CD4-positive, alpha-beta T cell (primary cell): ENCODE measurements at places on chromosomes 7 and 10.

GRCh38 chr10:78944723-78945312 is 123.9 kb upstream of the ZMIZ1 start:
- no peak overlapping the region for H3K4me3 ChIP-seq
- H3K27me3 ChIP-seq, result no peaks in the 10 kb centered on the region
- no peak overlapping the region for H3K27ac ChIP-seq
- DNase-seq, result no peak

DNA sequence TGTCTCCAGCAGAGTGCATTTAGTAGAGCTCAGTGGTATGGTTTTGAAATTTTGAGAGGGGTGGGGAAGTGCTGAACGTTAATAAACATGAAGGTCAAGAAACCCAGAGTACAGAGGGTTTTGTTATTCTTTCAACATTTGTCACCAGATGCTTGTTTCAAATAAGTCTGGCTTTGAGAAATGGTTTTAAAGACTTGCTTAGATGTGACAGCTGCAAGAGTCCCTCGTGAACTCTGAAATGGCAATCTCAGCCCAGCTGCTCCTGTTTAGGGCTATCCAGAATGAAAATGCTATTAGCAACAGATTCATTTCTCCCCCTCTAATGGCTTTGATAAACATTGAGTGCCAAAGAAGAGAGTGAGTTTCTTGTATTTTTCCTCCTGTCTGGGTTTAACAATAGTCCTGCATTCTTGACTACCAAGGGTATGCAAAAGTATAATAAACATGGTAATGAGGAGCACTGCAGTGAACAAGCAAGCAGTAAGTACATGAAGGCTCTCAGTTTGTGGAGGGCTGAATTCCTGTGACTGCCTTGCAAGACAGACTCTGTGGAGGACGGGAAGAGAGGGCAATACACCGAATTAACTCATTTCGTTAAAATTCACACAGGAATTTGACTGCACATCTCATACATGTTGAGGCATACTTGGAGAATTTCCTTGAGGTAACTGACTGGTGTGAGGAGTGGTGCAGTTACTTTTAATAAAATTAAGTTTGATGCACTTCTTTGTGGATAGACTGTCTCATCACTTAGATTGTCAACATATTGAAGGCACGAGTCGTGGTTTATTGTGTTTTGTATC is 490.9 kb downstream of the REEP3 start:
- no peaks in the 10 kb centered on the region for H3K4me1 ChIP-seq
- no peak for DNase-seq
- no peaks in the 10 kb centered on the region for H3K27me3 ChIP-seq
- no peaks in the 10 kb centered on the region for H3K36me3 ChIP-seq

DNA sequence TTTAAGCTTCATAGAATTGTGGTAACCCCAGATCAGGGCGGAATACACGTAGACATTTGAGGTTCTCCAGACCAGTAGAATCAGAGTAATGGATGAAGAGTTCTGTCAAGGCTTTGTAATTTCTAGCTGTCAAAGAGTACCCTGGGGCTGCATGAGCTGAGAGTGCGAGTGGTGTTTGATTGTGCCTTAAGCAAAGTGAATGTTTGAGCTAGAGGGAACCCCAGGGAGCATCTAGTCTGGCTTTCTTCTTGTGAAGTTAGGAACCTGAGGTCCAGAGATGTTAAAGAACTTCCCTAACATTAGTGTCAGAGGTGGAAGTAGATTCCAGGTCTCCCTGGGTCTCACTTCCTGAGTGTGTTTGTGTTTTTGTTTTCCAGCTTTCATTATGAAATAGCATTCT is 212.3 kb upstream of the FZD1 start:
- H3K36me3 ChIP-seq, result no peaks in the 10 kb centered on the region
- H3K27ac ChIP-seq, result no peak overlapping the region
- H3K4me1 ChIP-seq, result no peaks in the 10 kb centered on the region
- no peaks in the 10 kb centered on the region for H3K27me3 ChIP-seq
- H3K4me3 ChIP-seq, result no peak overlapping the region
- DNase-seq, result no peak

DNA sequence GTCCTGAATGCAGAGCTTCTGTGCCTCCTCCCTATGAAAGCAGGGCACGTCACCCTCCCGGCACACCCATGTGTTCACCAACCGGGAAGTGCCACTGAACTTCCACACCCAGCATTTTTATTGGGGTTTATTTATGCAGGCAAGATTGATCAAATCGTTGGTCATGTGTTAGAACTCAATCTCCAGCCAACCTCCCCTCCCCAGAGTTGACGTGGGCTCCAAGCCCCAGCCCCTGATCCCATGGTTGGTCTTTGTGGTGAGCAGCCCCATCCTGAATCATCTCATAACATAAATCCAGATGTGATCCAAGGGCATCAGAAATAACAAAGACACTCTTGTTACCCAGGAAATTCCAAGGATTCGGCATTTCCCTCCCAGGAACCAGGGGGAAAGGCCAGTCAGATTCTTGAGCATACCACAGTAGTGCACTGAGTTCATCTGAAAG is 151.2 kb downstream of the TPST1 start:
- no peaks in the 10 kb centered on the region for H3K27me3 ChIP-seq
- H3K27ac ChIP-seq, result no peak overlapping the region
- H3K36me3 ChIP-seq, result no peaks in the 10 kb centered on the region
- no peak overlapping the region for H3K4me3 ChIP-seq
- no peaks in the 10 kb centered on the region for H3K4me1 ChIP-seq

- no peaks in the 10 kb centered on the region for H3K4me1 ChIP-seq
- no peak for DNase-seq
- no peaks in the 10 kb centered on the region for H3K27me3 ChIP-seq
- H3K4me3 ChIP-seq, result no peak overlapping the region
- no peaks in the 10 kb centered on the region for H3K36me3 ChIP-seq
Measured at GRCh38 chr7:120717166-120717565, 140.8 kb downstream of the TSPAN12 start.

DNA sequence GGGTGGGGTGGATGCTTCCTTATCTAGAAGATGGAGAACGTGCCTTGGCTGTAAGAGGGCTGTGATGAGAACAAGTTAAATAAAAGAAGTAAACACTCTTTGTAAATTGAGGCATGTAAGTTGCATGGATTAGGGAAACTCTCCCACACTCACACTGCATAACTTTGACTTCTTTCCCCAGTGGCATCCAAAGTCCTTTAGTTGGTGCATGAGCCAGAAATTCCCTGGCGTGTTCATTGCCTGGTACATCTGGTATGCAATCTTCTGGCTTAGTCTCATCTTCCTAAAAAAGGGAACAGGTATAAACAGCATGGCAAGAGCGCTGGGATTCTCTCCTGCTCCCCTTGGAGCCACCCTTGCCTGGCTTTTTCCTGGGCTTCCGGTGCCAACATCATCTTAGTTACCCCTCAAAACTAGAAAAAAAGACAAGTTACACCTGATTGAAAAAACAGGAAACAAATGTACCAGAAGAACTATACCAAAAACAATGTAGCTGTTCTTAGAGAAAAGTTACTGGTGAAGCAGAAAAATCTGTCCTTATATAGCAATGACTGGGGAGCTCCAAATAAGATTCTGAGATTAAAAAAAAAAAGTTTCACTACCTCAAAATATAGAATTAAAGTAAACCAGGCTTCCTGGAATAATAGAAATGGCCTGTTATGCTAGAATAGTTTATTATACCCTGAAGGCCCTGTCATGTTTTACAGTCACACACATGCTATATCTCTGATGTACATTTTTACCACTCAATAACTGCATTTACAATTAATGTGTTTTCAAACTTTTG is 9.9 kb downstream of the RP9 start:
- no peak for DNase-seq
- peaks cover 68% of the 10 kb centered on the region for H3K36me3 ChIP-seq
- no peak overlapping the region for H3K4me3 ChIP-seq
- no peak overlapping the region for H3K27ac ChIP-seq
- H3K27me3 ChIP-seq, result no peaks in the 10 kb centered on the region

- no peak overlapping the region for H3K4me3 ChIP-seq
- DNase-seq, result no peak
- H3K36me3 ChIP-seq, result no peaks in the 10 kb centered on the region
- H3K27me3 ChIP-seq, result no peaks in the 10 kb centered on the region
- no peak overlapping the region for H3K27ac ChIP-seq
Measured at GRCh38 chr10:37489658-37490003, 364.2 kb downstream of the ANKRD30A start.

GRCh38 chr10:121975295-121976086 is 474 bp upstream of the NSMCE4A start:
- no peak for DNase-seq
- no peaks in the 10 kb centered on the region for H3K27me3 ChIP-seq
- H3K4me1 ChIP-seq, result peaks cover 21% of the 10 kb centered on the region
- H3K4me3 ChIP-seq, result peak overlapping the region; percentile 63

DNA sequence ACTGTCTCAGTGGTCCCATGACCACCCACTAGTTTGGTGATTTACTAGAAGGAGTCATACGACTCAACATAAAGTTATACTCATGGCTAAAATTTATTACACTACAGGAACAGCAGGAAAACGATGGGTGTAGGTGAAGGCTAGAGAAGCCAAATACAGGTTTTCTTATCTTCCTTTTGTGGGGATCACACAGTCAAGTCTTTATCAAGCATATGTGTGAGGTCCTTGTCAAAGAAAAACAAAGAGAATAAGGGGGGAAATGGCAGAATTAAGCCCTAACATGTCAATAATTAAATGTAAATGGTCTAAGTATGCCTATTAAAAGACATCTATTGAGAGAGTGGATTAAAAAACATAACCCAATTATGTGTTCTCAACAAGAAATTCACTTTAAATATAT is 47.8 kb upstream of the UBN2 start:
- H3K36me3 ChIP-seq, result no peaks in the 10 kb centered on the region
- DNase-seq, result no peak
- no peaks in the 10 kb centered on the region for H3K4me1 ChIP-seq

DNA sequence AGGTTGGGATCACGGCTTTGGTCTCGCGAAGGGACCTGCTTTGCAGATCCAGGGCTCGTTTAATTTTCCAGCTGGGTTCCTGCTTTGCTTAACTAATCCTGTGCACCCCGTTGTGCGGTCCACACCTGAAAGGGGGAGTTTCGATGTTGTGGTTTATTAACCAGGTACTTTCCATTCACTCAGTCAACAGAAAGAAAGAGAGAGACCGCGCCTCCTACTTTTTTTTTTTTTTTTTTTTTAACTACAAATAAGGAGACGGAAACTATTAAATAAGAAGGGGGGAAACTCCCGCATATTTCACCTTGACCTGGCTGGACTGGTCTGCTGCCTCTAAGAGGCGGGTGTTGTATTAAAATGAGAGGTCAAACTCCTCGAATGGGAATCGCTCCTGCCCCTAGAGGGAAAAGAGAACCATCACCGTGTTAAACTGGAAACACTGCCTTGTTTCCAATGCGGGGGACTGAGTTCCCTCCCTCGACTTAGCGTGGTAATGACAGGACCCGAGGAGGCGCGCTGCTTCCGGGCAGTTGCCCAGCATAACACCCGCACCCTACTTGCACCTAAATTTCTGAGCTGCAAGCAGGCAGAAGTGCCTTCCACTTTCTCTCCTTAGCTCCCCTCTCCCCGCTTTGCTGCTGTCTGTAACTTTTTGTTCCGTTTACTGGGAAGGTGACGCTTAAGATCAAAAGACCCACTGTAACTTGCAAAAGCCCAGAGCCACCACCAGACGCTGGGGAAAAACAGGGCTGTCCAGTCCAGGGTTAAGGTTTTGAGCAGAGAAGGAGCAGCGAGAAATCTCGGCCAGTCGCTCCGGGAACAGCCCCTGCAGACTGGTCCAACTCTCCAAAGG is 1.1 kb upstream of the ITGB8 start:
- no peak overlapping the region for H3K27ac ChIP-seq
- H3K4me3 ChIP-seq, result peak overlapping the region; percentile 46
- DNase-seq, result no peak
- no peaks in the 10 kb centered on the region for H3K36me3 ChIP-seq

- H3K27me3 ChIP-seq, result no peaks in the 10 kb centered on the region
- no peak for DNase-seq
- H3K27ac ChIP-seq, result no peak overlapping the region
- H3K4me1 ChIP-seq, result no peaks in the 10 kb centered on the region
- no peak overlapping the region for H3K4me3 ChIP-seq
- no peaks in the 10 kb centered on the region for H3K36me3 ChIP-seq
Measured at GRCh38 chr7:7438851-7439250, 96.8 kb downstream of the COL28A1 start.

- DNase-seq, result peak; percentile 34
- H3K36me3 ChIP-seq, result no peaks in the 10 kb centered on the region
- no peaks in the 10 kb centered on the region for H3K27me3 ChIP-seq
- H3K4me3 ChIP-seq, result no peak overlapping the region
- no peaks in the 10 kb centered on the region for H3K4me1 ChIP-seq
- H3K27ac ChIP-seq, result no peak overlapping the region
Measured at GRCh38 chr7:41869997-41870396, 167.1 kb upstream of the INHBA start.

DNA sequence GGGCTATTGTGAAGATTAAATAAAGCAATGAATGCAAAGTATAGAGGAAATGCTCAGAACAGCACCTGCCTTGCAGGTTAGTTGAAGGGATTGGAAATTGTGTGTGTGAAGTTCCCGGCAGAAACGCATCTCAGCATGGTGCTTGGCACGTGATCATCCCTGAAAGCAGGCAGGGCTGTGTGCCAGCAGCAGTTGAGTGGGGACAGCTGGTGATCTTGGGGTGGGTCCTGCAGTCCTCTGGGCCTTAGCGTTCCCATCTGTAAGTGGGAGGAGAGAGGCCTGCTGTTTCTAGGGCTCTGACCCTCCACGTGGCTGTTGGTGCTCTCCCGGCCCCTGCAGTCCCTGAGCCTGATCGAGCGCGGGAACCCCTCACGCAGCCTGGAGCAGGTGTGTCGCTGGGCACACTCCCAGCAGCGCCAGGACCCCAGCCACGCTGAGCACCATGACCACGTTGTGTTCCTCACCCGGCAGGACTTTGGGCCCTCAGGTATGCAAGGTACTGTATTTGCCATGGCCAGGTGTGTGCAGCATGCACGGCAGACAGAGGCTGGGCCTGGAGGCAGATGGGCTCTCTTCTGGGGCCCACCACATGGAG is 55.3 kb downstream of the TBATA start:
- no peaks in the 10 kb centered on the region for H3K36me3 ChIP-seq
- no peaks in the 10 kb centered on the region for H3K4me1 ChIP-seq

GRCh38 chr10:129331839-129332220 is 135.2 kb upstream of the MGMT start:
- H3K4me1 ChIP-seq, result no peaks in the 10 kb centered on the region
- H3K4me3 ChIP-seq, result no peak overlapping the region
- H3K36me3 ChIP-seq, result no peaks in the 10 kb centered on the region
- H3K27ac ChIP-seq, result no peak overlapping the region
- no peak for DNase-seq

- H3K4me1 ChIP-seq, result no peaks in the 10 kb centered on the region
- no peak for DNase-seq
- no peak overlapping the region for H3K4me3 ChIP-seq
- no peaks in the 10 kb centered on the region for H3K36me3 ChIP-seq
- H3K27ac ChIP-seq, result no peak overlapping the region
Measured at GRCh38 chr7:40531956-40532355, 397.2 kb downstream of the SUGCT start.

- no peak overlapping the region for H3K27ac ChIP-seq
- DNase-seq, result no peak
- H3K27me3 ChIP-seq, result no peaks in the 10 kb centered on the region
- H3K4me3 ChIP-seq, result no peak overlapping the region
Measured at GRCh38 chr7:99191869-99192596, 15.9 kb downstream of the KPNA7 start.

GRCh38 chr10:54666192-54666591 is 134.8 kb downstream of the PCDH15 start:
- H3K36me3 ChIP-seq, result no peaks in the 10 kb centered on the region
- no peaks in the 10 kb centered on the region for H3K4me1 ChIP-seq
- no peak for DNase-seq
- H3K27me3 ChIP-seq, result no peaks in the 10 kb centered on the region
